ENCODE measurements at places on chromosomes 5 and 9.

DNA sequence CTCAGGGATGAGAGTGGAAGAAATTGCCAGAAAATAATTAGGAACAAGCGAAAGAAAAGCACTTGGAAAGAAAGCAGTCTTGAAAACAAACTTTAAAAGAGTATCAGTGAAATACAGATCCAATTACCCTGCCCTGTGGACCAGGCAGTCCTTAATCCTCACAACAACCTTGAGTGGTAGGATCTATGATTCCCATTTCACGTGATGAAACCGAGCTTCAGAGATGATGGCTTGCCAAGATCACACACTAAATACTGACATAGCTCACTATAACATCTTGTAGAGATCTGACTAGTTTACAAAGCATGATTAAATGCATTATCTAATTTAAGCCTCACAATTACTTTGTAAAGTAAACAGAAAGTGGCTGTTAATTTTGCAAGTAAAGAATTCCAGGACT lies 55.5 kb upstream of the ABCA1 start:
- H3K4me3 ChIP-seq: no peak overlapping the region
- no peaks in the 10 kb centered on the region for H3K4me1 ChIP-seq
- no peaks in the 10 kb centered on the region for H3K36me3 ChIP-seq
- no peak overlapping the region for H3K27ac ChIP-seq
- no peaks in the 10 kb centered on the region for H3K27me3 ChIP-seq

DNA sequence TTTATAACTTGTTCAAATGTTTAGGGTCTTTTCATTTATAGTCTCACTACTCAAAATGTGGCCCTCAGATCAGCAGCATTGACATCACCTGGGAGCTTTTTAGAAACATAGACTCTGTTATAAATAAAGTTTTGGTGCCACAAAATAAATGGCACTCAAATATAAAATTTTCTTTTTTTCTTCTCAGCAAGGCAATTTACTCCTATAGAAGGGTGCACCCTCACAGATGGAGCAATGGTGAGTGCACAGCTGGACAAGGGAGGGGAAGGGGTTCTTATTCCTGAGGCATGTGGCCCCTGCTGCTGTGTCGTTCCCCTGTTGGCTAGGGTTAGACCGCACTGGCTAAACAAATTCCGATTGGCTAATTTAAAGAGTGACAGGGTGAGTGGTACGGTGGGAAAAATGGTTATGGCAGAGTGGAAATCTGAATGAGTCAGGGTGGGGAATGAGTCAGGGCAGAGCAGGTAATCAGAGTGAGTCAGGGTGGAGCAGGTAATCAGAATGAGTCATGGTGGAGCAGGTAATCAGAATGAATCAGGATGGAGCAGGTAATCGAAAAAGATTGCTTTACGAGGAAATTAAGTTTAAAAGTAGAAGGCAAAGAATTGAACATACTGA lies 31.8 kb upstream of the C7 start:
- no peaks in the 10 kb centered on the region for H3K36me3 ChIP-seq
- no peak overlapping the region for H3K4me3 ChIP-seq
- no peaks in the 10 kb centered on the region for H3K27me3 ChIP-seq
- DNase-seq: no peak

GRCh38 chr9:621201-621855 lies 220.2 kb upstream of the DMRT1 start:
- H3K4me1 ChIP-seq: peaks cover 12% of the 10 kb centered on the region
- no peak overlapping the region for H3K27ac ChIP-seq
- peak; percentile 27 for DNase-seq
- no peaks in the 10 kb centered on the region for H3K36me3 ChIP-seq
- no peaks in the 10 kb centered on the region for H3K27me3 ChIP-seq

DNA sequence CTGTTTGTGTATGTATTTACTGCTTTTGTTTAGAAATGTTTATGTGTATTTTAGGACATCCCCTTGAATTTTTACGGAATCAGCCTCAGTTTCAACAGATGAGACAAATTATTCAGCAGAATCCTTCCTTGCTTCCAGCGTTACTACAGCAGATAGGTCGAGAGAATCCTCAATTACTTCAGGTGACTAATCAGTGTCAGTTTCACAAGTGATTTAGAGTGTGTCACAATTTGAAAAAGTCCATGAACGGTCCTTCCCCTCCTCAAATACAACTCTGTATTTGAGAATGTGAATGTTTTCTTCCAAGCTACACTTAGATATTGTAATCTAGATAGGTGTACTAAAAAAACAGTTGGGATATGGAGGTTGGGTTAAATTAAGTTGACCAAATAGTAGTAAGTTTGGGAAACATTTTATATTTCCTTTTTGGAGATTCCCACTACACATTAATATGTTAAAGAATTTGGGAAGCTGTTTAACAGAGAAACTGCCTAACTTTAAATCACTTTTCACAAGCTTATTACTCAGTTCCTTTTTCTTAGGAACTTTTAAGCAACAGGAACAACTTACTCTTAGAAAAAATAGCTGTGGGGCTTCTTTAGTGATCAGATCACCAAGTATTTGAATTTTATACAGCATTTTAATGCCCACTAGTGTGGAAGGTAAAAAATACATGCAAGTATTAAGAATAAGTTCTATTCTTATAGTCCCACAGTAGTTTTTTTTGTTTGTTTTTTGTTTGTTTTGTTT lies 40.9 kb downstream of the RAD23B start:
- DNase-seq: no peak
- no peaks in the 10 kb centered on the region for H3K27me3 ChIP-seq
- H3K4me1 ChIP-seq: no peaks in the 10 kb centered on the region
- no peak overlapping the region for H3K4me3 ChIP-seq

DNA sequence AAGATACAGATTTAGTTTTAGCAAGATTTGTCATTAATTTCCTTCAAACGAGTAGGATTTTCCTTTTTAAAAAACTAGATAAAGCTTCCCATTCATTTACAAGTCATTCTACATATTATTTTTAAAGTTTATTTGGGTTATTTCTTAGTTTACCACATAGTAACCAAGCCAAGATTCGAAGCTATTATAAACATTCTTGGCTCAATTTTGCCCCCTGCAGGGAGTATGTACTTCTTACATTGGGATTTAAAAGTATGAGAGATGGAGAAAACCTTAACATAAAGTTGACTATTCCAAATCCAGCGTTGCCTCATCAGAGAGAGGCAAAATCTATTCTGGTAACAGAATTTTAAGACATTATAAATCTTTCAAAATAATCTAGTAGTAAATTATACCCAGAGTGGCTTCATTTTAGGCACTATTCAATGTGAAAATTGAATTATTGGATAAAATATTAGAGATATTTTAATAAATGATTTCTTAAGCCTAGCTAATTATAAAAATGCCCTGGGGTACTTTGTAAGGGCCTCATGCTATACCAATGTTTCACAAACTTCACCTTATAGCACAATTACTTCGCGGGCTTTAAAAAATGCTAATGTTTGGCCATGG lies 39.1 kb downstream of the FBN2 start:
- no peak overlapping the region for H3K4me3 ChIP-seq
- DNase-seq: peak; percentile 80
- H3K36me3 ChIP-seq: no peaks in the 10 kb centered on the region
- H3K27me3 ChIP-seq: no peaks in the 10 kb centered on the region
- H3K4me1 ChIP-seq: no peaks in the 10 kb centered on the region

DNA sequence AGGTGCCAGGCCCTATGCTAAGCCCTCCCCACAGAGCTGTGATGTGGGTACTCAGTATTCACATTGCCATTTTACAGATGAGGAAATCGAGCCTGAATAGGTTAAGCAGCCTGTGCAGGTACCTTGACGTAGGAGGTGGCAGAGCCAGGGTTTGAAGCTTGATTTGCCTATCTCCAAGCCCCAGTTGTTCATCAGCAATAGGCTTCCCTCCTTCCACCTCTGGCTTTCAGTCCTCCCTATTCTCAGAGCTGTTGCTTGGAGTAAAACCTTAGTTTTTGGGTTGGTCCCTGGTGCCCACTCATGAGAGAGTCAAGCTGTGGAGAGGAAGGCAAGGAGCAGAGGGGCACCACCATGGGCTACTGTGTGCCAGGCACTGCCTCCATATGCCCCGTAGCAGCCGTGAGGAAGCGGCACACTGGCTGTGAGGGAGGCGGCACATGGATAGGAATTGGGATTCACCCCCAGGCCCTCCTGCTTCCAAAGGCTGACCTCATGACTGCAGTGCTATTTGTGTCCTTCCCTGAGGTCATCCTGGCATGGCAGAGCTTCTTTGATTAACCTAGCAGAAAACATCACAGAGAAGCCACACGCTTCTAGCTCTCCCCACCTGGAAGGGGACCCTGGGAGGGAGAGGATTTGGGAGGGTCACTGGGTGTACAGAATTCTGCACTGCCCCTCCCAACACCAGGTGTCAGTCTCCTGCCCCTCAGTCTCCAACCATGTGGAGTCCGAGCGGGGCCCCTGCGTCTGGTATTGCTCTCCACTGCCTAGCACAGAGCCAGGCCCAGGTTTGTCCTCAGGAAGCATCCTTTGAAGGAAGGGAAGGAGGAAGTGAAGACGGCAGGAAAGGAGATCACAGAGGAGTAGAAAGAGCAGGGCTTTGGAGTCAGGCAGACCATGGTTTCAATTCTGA lies 109.8 kb downstream of the RGS3 start:
- no peak for DNase-seq
- H3K4me1 ChIP-seq: peaks cover 37% of the 10 kb centered on the region
- no peak overlapping the region for H3K4me3 ChIP-seq
- H3K36me3 ChIP-seq: no peaks in the 10 kb centered on the region

- DNase-seq: no peak
- no peak overlapping the region for H3K27ac ChIP-seq
- H3K36me3 ChIP-seq: no peaks in the 10 kb centered on the region
- H3K4me3 ChIP-seq: no peak overlapping the region
- no peaks in the 10 kb centered on the region for H3K27me3 ChIP-seq
These were observed 104.3 kb downstream of the PHF2 start for GRCh38 chr9:93680443-93681268.

DNA sequence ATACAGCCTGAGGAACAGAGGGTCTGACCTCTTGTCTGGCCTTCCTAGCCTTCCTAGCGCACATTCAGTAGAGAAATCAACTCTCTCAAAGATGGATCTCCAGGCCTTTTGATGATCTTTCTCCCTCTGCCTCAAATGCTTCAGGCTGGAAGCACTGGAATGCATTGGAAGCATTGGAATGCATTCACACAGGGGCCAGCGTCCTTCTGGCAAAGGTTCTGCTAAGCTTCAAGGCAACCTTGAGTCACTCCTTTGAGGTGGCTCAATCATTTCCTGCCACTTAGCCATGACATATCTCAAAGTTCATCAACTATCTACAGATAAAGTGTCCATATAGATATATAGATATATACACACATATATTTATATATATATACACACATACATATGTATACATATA lies 42.9 kb downstream of the OR2K2 start:
- no peak overlapping the region for H3K4me3 ChIP-seq
- DNase-seq: peak; percentile 86
- H3K27ac ChIP-seq: no peak overlapping the region
- peaks cover 28% of the 10 kb centered on the region for H3K4me1 ChIP-seq
- no peaks in the 10 kb centered on the region for H3K36me3 ChIP-seq
- no peaks in the 10 kb centered on the region for H3K27me3 ChIP-seq

- no peak overlapping the region for H3K27ac ChIP-seq
- H3K27me3 ChIP-seq: no peaks in the 10 kb centered on the region
- DNase-seq: peak; percentile 7
- H3K4me1 ChIP-seq: peaks cover 14% of the 10 kb centered on the region
- H3K4me3 ChIP-seq: no peak overlapping the region
- no peaks in the 10 kb centered on the region for H3K36me3 ChIP-seq
These were observed 3.1 kb upstream of the FAM53C start for GRCh38 chr5:138334867-138335447.

GRCh38 chr5:34826347-34826746 lies 12.6 kb upstream of the TTC23L start:
- H3K4me1 ChIP-seq: no peaks in the 10 kb centered on the region
- peaks cover 87% of the 10 kb centered on the region for H3K36me3 ChIP-seq
- H3K27me3 ChIP-seq: no peaks in the 10 kb centered on the region
- no peak overlapping the region for H3K27ac ChIP-seq
- no peak for DNase-seq
- no peak overlapping the region for H3K4me3 ChIP-seq

GRCh38 chr5:73125289-73125688 lies 4.9 kb downstream of the TMEM171 start:
- no peaks in the 10 kb centered on the region for H3K27me3 ChIP-seq
- H3K27ac ChIP-seq: no peak overlapping the region
- no peak overlapping the region for H3K4me3 ChIP-seq
- no peak for DNase-seq
- no peaks in the 10 kb centered on the region for H3K36me3 ChIP-seq

DNA sequence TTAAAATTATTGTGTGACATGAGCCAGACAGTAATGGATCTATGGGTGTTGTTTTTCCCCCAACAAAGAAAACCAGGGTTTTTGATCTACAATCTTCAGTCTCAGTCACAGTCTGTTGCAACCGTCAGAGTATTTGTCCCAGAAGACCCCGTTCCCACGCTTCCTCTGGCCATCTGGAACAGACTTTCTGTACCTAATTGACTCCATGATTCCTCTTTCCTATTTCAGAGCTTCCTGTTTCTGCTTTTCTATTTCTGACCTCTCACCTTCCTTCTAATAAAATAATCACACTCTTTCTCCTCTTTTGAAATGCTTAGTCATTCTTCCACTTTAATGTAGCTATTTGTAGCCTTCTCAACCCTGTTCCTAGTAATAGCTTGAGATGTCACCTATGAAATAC lies 1044.8 kb downstream of the DTWD2 start:
- H3K4me1 ChIP-seq: no peaks in the 10 kb centered on the region
- H3K36me3 ChIP-seq: no peaks in the 10 kb centered on the region
- H3K4me3 ChIP-seq: no peak overlapping the region
- H3K27ac ChIP-seq: no peak overlapping the region
- H3K27me3 ChIP-seq: no peaks in the 10 kb centered on the region

- DNase-seq: no peak
- H3K27me3 ChIP-seq: no peaks in the 10 kb centered on the region
- H3K27ac ChIP-seq: no peak overlapping the region
- no peaks in the 10 kb centered on the region for H3K4me1 ChIP-seq
- H3K36me3 ChIP-seq: no peaks in the 10 kb centered on the region
These were observed 216.8 kb upstream of the IER5L start for GRCh38 chr9:129394886-129395279.

DNA sequence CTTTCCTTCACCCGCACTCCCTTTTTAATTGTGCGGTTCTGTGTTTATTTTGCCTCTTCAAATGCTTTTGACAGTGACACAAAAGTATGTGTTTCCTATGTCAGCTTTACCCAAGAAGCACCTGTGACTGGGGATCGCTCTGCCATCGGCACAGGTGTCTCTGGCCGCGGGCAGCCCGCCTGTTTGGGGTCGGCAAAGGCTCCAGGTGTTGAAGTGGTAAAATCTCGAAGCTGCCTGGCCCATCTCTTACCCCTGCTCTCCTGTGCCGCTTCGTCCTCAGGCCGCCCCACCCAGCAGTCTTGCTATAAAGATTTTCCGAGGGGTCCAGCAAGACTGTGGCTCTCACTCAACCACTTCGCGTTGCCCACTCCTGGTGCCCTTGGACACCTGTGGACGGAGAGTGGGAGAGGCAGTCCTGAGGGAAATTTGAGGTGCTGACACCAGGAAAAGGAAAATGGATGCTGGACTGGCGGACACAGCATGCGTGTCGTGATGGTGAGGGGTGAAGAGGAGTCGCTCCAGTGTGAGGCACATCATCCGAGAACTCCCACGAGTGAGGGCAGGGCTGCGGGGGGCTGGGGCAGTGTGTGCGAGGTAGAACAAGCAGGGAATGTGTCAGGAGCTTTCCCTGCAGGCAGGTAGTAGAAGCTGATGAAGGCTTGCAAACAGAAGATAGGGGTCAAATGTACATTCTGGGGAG lies 29.1 kb upstream of the CEP72 start:
- H3K27me3 ChIP-seq: peaks cover 32% of the 10 kb centered on the region
- H3K27ac ChIP-seq: no peak overlapping the region
- H3K36me3 ChIP-seq: no peaks in the 10 kb centered on the region
